ENCODE measurements at places on chromosomes 2 and 18.

DNA sequence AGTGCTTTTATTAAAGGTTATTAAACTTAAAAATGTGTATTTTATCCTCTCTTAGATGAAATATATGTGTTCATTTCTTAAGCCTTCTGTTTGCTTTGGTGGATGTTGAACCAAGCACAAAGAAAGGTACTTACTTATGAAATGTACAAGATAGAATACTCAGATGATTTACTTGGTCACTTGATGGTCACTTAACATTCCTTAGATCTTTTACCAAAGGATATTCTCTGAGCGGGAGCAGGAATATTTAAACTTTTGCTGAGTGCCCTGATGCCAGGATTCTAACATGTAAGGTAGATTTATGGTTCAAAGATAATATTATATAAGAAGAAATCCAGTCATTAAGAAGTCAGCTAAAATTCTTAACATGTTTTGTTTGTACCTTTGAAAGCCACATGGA, 193.5 kb upstream of the ZEB2 start:
- DNase-seq = no peak

GRCh38 chr18:63890950-63891304, 3.4 kb downstream of the SERPINB2 start:
- peak; percentile 2 for DNase-seq

GRCh38 chr2:226151157-226151556, 648.5 kb downstream of the IRS1 start:
- no peak for DNase-seq

- DNase-seq = peak; percentile 94
Measured at GRCh38 chr2:85468704-85469349, 50.3 kb downstream of the SH2D6 start.

- no peak for DNase-seq
Measured at GRCh38 chr18:75209951-75210258, 692 bp upstream of the TSHZ1 start.

- no peak for DNase-seq
Measured at GRCh38 chr18:32937597-32937996, 164.8 kb upstream of the KLHL14 start.

DNA sequence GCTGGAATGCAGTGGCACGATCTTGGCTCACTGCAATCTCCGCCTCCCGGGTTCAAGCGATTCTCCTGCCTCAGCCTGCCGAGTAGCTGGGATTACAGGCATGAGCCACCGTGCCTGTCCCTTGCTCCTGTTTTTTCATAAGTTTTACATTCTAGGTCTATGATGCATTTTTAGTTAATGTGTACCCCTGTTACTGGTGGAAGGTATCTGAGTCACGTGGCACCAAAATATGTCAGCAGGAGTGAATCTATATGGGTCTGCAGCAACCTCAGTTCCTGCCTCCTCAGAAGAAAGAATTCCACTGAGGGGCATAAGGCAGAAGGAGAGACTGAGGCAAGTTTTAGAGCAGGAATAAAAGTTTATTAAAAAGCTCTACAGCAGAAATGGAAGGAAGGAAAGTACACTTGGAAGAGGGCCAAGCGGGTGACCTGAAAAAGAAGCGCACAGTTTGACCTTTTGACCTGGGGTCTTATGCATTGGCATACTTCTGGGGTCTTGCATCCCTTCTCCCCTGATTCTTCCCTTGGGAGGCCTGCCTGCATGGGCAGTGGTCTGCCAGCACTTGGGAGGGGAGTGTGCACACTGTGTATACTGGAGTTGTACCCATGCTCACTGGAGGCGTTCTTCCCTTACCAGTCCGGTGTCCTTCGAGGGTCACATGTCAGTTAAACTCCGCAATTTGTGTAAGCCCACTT, 1.1 kb upstream of the MFSD2B start:
- DNase-seq = no peak

GRCh38 chr2:125364192-125364983, 1291.6 kb upstream of the GYPC start:
- no peak for DNase-seq

DNA sequence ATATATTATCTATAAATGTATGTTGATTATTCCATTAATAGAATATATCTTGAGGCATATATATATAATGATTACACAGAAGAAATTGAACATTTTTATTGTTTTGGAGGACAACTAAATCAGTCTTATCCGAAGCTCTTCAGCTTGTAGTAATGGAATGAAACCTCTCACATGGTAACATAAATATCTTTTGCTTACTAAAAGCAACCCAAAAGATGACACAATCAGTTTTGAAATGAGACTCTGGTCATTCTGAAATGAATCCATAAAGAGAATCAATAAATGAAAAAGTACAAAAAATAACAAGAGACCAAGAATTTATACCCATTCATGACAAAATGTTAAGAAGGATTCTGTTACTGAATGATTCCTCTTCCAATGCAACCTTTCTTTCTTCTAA, 110.2 kb downstream of the FIGN start:
- no peak for DNase-seq

DNA sequence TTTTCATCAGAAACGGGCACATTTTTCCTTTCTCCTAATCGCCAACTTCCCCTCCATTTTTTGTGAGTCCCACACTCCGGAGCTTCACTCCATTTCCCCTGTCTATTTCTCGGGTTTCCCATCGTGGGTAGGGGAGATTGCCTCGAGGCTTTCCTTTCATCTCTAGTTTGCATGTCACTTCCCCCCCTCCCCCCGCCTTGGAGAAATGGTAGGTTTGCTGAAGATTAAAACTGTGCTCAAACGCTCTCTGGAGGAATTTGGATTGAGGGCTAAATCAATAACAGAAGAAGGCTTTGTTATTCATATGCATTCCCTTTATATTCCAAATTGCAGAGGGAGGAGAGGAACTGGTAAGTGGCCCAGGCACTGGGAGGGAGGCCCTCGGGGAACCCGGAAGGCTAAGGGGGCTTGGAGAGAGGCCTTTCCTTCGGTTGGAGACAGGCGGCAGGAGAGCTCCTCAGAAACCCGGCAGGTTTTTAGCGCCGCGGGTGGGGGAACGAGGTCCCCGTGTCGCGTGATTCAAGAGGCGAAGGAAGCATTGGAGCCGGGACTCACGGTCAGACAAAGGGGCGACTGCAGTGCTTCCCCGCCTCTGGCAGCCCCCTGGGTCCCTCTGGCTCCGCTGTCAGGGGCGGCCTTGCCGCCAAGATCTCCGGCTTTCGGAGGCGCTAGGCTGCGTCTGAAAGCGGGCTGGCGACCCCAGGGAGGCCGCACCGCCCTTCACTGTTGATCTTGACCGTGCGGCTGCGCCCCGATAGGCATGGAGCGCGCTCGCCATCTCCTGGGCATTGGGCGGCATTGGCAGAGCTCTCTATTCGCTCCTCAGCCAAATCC, 2.4 kb upstream of the HOXD12 start:
- peak; percentile 62 for DNase-seq

DNA sequence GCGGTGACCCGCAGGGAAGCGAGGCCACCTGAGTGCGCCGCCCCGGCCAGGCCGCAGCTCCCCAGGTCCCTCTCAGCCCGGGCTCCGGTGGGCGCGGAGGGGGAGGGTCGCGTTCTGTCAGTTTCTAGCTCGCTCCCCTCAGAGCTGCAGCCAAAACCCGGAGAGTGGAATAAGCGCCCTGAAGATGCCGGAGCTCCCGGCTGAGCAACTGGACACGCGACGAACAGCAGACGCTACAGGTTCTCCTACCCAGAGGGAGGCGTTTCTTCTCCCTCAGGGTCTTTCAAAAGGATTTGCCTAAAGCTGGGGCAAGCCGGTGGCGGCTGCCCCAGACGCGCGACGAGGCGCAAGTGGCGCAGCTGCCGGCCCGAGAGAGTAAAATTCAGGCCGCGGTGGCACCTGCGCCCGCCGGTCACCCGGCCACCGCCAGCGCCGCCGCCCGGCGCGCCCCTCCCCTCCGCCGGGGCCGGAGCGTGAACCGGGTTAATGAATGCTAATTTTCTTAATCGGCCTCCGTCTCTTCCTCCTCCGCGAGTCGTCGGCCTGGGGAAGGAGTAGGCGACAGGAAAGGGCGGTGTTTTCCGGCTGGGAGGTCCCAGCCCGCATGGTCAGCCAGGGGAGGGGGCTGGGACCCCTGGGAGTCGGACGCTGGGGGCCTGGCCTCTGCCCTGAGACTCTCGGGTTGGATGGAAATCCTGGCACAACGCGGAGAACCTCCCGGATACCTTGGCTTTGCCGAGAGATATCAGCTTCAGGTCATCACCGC, 845 bp upstream of the CDC42EP3 start:
- DNase-seq = peak; percentile 59

DNA sequence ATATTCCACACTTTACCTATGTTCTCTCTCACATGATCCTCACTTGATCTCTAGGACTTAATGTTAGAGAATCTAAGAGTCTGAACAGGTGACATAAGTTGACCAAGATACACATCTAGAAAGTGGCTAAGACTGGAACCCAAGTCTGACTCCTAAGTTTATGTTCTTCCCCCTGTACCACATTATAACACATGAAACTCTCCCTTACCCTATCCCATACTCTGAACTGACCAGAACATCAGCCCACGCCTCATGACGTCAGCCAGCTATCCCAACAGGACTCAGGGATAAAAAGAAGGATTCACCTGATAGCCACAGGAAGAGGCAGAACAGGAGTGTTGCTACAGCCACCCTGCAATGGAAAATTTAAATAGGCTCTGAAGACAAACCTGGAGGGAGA, 392.2 kb downstream of the ZEB2 start:
- DNase-seq = no peak

DNA sequence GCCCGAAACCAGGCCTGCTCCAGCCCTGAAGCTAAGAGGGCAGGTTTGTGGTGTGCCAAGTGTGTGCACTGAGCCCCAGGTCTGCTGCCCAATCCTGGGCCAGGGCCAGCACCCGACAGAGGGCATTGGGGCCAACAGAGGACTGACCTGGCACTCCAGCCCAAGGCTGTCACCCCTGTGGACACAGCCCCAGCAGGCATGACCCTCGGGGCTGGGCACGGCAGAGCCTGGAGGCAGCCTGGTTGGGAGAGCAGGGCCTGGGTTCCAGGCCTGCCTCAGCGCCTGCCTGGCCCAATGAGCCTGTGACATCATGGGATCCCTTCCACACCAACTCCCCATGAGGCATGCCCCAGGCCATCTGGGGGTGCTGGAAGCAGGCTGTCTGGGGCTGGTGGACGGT, 10.8 kb upstream of the SNED1 start:
- no peak for DNase-seq

- peak; percentile 27 for DNase-seq
Measured at GRCh38 chr2:180980943-180981911, 822 bp downstream of the UBE2E3 start.

- no peak for DNase-seq
Measured at GRCh38 chr2:118520246-118520645, 327.2 kb downstream of the EN1 start.

GRCh38 chr2:102111823-102112222, 30.7 kb upstream of the IL1R1 start:
- no peak for DNase-seq

GRCh38 chr2:204015118-204015843, 78.7 kb downstream of the ICOS start:
- no peak for DNase-seq

DNA sequence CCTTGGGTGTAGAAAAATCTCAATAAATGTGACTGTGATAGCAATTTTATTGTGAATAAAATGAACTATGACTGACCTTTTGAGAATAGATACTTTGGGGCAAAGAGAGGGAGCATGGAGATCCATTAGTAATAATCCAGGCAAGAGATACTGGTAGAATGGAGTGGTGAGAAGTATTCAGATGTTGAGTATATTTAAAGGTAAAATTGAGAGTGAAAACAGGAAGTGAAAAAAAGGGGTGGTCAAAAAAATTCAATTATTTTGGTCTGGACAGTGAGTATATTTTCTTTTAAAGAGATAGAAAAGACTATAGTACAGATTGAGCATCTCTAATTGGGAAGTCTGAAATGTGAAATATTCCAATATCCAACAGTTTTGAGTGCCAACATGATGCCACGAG, 1515.6 kb upstream of the NXPH2 start:
- no peak for DNase-seq

- no peak for DNase-seq
Measured at GRCh38 chr2:200698217-200698616, 112.4 kb downstream of the AOX1 start.

GRCh38 chr2:8400196-8400595, 281.7 kb upstream of the ID2 start:
- no peak for DNase-seq

DNA sequence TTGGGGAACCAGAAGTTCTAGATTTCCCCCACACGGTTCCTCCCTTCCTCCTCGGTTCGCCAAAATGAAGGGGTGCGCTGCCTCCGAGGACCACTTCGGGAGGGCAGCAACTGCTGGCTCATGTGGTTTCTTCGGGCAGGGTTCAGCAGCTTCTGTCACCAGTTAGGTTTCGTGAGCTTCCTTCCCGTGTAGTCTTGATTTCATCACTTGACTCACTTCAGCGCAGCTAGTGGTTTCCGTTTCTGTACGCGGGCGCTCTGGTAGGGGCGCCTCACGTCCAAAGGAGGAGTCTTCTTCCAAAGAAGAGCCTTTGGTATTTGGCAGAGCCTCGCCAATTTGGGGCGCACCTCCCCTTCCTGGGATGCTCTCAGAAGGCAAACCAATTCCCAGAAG, 485 bp upstream of the GALNT3 start:
- peak; percentile 82 for DNase-seq

GRCh38 chr2:41647468-41648050, 400.3 kb upstream of the PKDCC start:
- no peak for DNase-seq

DNA sequence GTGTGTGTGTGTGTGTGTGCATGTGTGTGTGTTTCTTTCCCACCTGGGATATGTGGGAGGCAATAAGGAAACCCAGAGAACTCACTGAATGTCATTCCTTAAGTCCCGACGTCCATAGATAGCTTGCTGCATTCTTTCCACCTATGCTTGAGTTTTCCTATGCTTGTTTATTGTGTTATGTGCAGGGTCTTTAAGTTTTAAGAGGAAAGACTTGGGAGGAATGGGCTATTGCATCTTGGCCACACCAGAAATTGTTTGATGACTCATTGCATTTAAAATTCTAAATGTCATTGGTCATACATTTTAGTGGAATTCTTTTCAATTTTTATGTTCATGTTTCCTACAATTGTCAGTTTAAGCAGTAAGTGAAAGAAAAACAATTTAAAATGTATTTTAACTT, 33.7 kb downstream of the STARD6 start:
- no peak for DNase-seq

GRCh38 chr2:240356700-240357640, 78.5 kb upstream of the GPC1 start:
- no peak for DNase-seq

DNA sequence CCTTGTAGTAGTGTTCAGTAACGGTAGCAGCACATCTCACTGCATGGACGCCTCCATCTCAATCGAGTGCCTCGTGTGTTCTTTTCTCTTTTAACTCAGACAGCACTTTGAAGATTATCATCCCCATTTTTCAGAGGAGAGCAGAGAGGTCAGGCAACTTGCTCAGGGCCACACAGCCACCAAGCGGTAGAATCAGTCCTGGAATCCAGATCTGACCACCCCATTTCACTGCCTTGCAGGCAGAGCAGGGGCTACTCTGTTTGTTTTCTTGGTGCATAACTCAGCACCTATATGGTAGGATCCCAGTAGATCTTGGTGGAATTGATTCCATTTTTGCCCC, 129.5 kb downstream of the SMAD7 start:
- no peak for DNase-seq
